ENCODE measurements at places on chromosomes 5 and 9.

- no peak for DNase-seq
These were observed 279.7 kb upstream of the MSX2 start for GRCh38 chr5:174444479-174445188.

DNA sequence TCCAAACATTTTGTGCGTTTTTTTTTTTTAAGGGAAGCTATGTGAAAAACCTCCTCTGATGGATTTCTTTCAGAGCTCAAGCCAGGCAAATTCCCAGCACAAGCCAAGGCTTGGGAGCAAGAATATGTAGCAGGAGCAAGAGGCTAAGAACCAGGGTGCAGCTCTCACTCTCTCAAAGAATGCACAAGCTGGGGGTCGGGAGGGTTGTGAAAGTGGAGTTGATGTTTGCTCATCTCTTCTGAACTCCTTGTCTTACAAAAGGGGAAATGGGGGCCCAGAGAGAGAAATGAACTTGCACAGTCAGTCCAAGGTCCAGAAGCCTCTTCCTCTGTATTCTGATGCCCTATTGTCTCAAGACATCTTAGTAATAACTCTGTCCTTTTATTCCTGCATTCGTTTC lies 7.7 kb upstream of the TRAF1 start:
- no peak for DNase-seq

GRCh38 chr5:168472329-168472728 lies 13.9 kb upstream of the RARS1 start:
- no peak for DNase-seq

DNA sequence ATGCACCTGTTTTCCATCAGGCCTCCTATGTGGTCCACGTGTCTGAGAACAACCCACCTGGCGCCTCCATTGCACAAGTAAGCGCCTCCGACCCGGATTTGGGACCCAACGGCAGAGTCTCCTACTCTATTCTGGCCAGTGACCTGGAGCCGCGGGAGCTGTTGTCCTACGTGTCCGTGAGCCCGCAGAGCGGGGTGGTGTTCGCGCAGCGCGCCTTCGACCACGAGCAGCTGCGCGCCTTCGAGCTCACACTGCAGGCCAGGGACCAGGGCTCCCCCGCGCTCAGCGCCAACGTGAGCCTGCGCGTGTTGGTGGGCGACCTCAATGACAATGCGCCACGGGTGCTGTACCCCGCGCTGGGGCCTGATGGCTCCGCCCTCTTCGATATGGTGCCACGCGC lies 1.7 kb downstream of the PCDHGB1 start:
- no peak for DNase-seq

GRCh38 chr9:76086539-76086938 lies 196.1 kb downstream of the PCSK5 start:
- DNase-seq = no peak
